ENCODE measurements at places on chromosomes 7 and 10. TPM values are rescaled to one million over a fixed set of nuclear protein-coding genes. Genes with fewer than 3 reads are reported as not detected.

Gene GBX1
- not detected for total RNA-seq

Gene FIGNL1
- 62.5 TPM for total RNA-seq

Gene OPN1SW
- total RNA-seq, result 2.1 TPM

Gene OR2A42
- not detected for total RNA-seq

Gene PLXDC2
- 4.0 TPM for total RNA-seq

Gene SLC26A4
- total RNA-seq, result 59.2 TPM

Gene TRIM4
- 32.5 TPM for total RNA-seq

Gene GSTO1
- total RNA-seq, result 248 TPM

Gene GCC1
- 23.4 TPM for total RNA-seq

Gene LAMB1
- 140 TPM for total RNA-seq

Gene ASB13
- 10.3 TPM for total RNA-seq

Gene GPR15LG
- not detected for total RNA-seq

Gene LRMDA
- not detected for total RNA-seq

Gene AZGP1
- total RNA-seq, result not detected

DNA sequence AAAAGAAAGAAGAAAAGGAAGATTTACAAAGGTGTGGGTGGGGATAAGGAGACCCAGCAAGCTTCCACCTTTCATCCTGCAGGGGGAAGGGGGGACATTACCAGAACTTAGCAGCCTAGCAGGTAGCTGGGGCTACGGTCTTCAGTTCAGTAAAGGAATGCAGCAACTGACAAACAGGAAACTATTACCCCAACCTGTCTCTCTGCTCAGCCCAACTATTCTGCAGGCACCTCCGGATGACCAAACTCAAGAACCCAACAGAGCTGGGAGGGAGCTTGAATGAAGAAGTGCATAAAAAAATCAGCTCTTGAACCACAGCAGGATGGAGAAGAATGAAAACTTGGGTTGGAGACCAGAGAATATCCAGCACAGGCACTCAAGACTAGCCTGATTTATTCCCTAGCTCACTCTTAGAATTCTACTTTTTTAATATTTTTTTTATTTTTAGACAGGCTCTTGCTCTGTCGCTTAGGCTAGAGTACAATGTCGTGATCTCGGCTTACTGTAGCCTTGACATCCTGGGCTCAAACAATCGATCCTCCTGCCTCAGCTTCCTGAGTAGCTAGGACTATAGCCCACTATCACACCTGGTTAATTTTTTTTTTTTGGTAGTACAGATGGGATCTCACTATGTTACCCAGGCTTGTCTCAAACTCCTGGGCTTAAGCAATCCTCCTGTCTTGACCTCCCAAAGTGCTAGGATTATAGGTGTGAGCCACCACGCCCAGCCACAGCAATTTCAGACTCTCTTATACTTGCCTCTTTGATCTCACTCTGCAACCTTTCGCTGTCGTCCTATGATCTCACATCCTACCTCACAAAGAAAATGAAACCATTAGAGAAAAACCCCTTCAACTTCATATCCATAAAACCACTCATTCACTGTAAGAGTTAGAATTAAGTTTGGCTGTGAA, 18.5 kb upstream of the C10orf67 start:
- DNase-seq, result no peak

GRCh38 chr7:47380325-47381133, 201.4 kb downstream of the TNS3 start:
- DNase-seq, result peak; percentile 36

DNA sequence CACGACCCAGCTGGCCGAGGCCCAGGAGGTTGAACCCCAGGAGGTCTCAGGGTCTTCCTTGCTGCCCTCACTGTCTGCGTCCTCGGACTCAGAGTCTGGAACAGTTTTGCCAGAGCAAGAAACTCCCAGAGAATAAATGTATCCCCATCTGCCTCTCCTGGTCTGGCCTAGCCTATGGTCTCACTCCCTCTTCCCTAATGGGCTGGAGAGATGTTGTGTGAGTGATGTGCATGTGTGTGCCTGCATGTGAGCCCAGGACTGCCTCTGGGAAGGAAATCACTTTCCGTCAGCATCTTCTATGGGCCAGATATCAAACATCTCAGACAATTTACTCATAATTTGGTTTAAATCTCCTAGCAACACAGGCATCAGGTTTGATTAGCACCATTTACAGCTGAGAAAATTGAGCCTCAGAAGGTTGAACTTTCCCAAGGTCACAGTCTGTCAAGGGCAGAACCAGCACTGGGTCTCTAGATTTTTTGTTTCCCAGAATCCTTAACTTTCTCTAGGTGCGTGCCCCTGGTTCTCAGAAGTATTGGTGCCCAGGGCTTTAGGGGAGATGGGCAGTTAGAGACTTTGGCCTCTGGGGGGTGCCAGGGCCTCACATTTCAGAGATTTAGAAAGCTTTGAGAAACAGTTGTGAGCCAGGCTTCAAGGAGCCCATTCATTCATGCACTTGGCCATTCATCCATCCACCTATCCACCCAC, 4.9 kb downstream of the TMEM270 start:
- DNase-seq, result peak; percentile 60

DNA sequence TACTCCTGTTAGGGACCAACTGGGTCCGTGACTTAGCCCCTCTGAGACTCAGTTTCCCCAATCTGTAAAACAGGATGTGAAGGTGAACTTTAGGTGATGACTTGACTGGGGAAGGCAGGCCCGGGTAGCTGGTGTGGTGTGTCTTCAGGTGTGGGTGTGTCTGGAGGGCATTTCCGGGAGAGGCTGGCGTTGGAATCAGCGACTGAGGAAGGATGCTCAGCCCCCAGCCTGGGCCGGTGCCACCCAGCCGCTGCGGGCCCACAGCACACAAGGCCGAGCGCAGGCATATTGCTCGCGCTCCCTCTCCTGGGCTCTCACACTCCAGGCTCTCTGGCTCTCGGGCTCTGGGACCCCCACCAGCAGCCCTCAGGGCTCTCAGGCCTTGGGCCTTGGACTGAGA, 31.7 kb upstream of the CNPY1 start:
- DNase-seq, result no peak

DNA sequence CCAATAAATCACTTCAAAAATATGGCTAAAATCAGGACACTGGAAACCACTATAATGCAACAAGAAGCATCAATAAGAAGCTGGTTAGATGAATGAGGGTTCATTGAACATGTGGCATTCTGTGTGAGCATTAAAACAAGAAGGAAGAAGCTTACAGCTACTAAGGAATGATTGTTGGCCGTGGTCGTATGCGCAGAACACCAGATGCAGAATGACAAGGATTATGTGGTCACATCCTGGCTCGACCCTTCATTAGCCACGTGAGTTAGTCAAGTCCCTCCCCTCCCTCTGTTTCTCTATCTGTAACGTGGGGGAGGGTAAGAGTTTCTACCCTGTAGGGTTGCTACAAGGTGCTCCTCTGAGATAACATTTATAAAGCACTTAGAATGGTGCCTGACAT, 174.3 kb downstream of the ADAM12 start:
- no peak for DNase-seq

- DNase-seq, result no peak
Observed at GRCh38 chr7:149768931-149769330, 4.5 kb downstream of the ZNF467 start.

DNA sequence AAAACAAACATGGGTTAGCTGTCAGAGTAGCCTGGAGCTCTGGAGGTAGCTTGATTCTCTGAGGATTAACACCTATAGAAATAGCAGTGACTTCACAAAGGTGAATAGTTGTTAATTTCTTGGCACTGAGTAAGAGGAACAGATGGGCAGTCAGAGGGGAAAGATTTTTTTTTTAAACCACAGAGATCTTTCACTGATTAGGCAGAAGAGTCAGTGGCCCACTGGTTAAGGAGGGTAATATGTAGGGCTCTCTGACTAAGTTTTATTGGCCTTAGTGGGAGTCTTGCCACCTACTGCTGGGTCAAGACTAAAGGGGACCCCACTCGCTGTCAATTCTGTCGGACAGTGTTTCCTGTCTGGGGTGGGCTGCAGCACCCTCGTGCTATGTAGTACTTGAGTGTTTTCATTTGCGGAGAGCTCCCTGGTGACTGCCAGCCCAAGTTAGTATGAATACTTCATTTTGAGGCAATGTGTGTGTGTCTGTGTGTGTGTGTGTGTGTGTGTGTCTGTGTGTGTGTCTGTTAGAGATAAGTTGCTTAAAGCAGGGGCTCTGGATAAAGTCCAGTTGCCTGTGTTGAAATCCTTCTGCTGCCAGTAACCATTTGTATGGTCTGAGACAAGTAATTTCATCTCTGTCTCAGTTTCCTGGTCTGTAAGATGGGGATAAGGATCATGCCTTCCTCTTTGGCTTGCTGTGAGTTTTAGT, 145.2 kb downstream of the ARID5B start:
- DNase-seq, result peak; percentile 52

GRCh38 chr10:32386623-32387260, 39.8 kb upstream of the EPC1 start:
- DNase-seq, result peak; percentile 18

GRCh38 chr7:46753662-46754061, 828.2 kb downstream of the TNS3 start:
- peak; percentile 43 for DNase-seq

DNA sequence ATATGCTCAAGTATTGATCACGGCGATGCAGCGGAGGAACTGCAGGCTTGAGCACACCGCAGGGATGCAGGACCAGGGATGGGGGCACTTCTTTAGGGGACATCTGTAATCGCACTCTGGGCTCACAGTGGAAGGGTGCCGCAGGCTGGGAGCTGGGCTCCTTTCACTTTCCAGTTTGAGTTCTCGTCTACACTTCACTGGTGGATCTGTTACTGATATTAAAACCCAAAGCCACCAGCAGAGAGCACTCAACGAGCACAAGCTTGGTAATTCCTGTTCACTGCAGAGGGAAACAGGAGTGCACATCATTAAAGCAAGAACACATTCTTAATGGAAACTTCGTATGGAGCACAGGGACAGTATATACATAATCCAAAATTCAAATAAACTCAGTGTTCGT, 91.3 kb downstream of the PARD3 start:
- peak; percentile 73 for DNase-seq

- peak; percentile 36 for DNase-seq
Observed at GRCh38 chr10:113179265-113179664, 229.2 kb downstream of the TCF7L2 start.

DNA sequence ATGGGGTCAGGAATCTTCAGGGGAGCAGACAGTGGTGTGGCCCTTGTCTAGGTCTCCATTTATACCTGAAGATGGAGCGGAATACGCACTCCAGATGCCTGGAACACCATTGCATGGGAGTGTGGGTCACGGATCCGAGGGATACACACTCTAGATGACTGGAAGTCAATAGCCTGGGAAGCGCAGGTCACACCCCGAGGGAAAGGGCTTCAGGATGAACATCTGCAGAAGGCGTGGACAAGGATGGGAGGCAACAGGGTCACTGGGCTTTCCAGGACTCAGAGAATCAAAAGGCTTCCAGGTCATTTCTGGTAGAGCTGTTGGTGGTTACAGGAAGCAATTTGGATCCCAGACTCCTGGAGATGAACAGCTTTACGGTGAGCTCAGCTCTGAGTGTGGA, 382.2 kb upstream of the KLF6 start:
- no peak for DNase-seq

Measured in LHCN-M2 (cell line).